NCI-H2081 treated with DMSO at 0.1 percent for 48 hours (cell line): ENCODE measurements at places on chromosomes 5 and 9.

DNA sequence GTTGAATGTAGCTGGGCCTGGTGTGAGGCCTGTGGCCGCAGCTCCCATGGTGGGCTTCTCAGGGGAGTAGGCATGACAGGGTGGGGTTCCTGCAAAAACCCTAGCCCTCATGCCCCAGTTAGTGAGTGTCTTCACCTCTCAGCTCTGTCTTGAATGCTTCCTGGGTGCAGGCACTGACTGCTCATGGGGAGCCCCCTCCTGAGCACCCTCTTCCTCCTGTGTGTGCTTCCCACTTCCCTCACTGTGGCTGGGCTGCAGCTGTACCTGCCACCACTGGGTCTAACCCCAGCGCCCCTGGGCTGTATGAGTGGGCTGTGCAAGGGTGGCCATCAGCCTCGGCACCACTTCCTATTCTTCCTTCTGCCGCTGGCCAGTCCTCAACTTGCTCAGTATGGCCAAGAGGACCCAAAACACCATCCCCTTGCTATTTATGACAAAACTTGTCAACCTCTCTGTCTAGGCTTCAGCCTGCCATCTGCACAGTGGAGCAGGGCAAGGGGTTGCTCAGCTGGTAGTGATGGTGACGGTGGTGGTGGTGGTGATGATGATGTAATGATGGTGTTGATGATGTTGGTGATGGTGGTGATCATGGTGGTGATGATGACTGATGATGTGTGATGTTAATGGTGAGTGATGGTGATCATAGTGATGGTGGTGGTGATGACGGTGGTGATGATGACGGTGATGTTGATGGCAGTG is 67.5 kb downstream of the RXRA start:
- no peak for DNase-seq

GRCh38 chr5:108115673-108116072 is 266.2 kb downstream of the FBXL17 start:
- DNase-seq = no peak

- DNase-seq = no peak
These were observed 302.4 kb downstream of the ATPSCKMT start for GRCh38 chr5:9947225-9947714.

- no peak for DNase-seq
These were observed 93.5 kb downstream of the SYK start for GRCh38 chr9:90894986-90895687.

- DNase-seq = no peak
These were observed 21.0 kb upstream of the SCGB3A2 start for GRCh38 chr5:147857302-147858129.

- DNase-seq = no peak
These were observed 21.7 kb upstream of the NSD1 start for GRCh38 chr5:177111720-177112394.

GRCh38 chr9:4667681-4668080 is 1.4 kb upstream of the SPATA6L start:
- DNase-seq = no peak

- DNase-seq = no peak
These were observed 41.7 kb downstream of the UNC13B start for GRCh38 chr9:35203528-35203927.

DNA sequence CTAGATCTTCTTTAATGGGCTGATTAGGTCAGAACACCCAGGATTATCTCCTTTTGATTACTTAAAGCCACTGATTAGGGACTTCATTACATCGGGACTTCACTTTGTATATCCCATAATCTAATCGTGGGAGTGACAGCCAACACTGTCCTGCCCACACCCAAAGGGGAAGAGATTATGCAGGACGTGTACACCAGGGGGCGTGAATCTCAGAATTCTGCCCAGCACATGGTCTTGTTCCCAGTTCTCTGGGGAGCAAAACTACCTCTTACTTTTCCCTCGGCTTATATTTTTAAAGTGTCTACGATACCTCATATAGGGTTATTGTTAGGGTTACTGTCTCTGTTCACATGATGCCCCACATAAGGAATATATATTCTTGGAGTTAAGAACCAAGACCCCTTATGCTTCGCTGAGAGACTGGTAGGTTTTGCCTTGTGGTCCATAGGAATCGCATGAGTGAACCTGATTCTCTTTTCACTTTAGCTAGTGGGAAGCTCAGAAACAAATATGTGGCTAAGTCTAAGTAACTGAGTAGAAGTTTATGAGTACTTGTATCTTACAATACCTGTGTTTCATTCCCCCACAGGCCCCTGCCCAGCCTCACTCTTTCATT is 192.7 kb downstream of the GNA14 start:
- DNase-seq = no peak

DNA sequence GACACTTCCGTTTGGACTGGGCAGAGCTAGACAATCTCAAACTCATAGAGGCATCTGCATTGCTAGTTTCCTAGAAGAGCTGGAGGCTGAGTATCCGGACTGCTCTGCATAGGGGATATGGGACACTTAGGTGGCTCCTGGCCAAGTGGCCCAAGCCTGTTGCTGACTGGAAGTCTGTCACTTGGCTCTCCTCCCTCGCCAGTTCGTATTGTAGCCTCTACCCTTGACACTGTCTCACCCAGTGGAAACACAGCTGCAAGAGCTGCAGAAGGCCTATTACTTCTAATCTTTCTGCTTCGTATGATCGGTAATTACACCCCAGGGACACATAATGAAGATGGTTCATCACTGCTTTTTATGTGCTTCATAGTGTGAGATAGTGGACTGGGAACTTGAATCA is 34.7 kb downstream of the ITGA1 start:
- DNase-seq = no peak

DNA sequence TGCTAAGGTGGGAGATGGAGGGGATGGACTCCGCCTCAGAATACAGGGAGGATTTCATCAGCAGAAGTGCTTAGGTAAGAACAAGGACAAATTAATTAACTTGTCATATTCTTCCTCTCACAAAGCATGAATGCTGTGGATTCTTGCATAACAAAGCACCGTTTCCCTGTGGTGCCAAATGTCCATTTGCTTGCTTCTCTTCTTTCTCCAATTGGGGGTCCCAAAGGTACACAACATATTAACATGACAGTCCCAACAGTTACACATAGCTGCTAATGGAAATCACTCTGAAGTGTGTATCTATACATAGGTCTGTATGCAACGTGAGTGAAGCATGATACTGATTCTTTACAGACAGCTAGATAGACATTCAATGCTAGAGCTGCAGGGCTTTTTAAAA is 146.7 kb upstream of the EFNA5 start:
- DNase-seq = no peak

- no peak for DNase-seq
These were observed 200.2 kb downstream of the SEMA6A start for GRCh38 chr5:116374434-116374852.

GRCh38 chr9:34443976-34444375 is 14.4 kb downstream of the FAM219A start:
- no peak for DNase-seq

GRCh38 chr5:124698770-124699169 is 47.7 kb downstream of the ZNF608 start:
- no peak for DNase-seq

DNA sequence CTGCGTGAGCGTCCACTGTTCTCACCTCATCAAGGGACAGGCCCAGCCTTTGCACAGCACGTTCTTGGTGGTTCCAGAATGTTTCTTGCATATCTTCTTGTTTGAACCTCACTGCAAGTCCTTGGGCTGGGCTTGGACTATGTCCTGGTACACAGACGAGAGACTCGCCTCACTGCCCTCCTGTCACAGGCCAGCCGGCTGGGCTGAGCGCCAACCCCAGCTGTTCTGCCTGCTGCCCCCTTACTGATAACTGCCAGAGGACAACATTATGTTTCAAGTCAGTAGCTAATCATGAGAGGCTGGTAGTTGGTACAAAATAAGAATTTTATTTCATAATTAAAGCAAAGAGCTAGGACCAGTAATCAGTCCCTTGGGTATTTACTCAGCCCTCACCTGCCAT is 52.8 kb upstream of the LRRTM2 start:
- DNase-seq = no peak

DNA sequence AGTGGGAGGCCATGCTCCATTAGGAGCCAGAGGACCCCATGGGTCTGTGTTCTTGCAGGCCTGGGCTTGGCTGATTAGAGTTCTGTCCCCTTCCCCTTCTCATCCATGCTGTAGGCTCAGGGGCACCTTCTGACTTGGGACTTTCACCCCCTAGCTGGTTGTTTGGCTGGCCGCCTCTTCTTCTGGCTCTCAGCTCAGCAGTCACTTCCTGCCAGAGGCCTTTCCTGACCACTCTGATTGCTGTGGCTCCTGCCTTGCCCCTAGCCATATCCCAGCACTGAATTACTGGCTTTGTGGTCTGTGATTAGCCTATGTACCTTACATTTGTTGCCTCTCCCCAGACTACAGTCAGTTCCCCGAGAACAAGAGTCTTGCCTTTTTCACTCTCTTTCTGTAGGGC is 14.6 kb downstream of the ENTREP1 start:
- no peak for DNase-seq

DNA sequence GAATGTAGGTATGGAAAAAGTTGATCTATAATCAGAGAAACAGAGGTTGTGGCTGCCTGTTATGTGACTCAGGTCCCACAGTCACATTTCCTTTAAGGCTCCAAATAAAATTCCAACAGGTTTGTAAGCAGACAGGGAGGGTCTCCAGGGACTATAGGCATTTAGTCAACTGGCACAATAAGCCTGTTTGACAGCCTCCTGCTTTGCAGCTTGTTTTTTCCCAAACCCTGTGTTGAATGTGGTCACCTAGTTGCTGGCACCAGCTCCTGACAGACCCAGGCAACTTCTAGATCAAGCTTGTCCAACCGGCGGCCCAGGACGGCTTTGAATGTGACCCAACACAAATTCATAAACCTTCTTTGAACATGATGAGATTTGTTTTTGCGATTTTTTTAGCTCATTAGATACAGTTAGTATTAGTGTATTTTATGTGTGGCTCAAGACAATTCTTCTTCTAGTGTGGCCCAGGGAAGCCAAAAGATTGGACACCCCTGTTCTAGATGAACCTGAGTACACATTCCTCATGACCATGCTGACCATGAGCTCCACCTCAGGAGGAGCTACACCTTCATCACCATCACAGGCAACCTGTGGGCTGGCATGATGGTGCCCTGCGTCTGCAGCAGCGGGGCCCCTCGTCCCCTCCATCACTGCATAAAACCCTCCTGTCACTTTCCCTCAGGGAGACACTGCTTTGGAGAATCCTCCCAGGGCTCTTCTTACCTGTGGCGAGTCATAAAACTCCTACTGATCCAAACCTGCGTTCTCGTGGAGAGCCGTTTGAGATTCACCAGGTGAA is 15.7 kb upstream of the GRHPR start:
- DNase-seq = no peak

- no peak for DNase-seq
These were observed 624.2 kb upstream of the GRIN3A start for GRCh38 chr9:102362470-102363132.

GRCh38 chr5:123285122-123286023 is 137.8 kb downstream of the CEP120 start:
- no peak for DNase-seq

GRCh38 chr9:122377241-122378164 is 6.7 kb downstream of the PTGS1 start:
- no peak for DNase-seq

DNA sequence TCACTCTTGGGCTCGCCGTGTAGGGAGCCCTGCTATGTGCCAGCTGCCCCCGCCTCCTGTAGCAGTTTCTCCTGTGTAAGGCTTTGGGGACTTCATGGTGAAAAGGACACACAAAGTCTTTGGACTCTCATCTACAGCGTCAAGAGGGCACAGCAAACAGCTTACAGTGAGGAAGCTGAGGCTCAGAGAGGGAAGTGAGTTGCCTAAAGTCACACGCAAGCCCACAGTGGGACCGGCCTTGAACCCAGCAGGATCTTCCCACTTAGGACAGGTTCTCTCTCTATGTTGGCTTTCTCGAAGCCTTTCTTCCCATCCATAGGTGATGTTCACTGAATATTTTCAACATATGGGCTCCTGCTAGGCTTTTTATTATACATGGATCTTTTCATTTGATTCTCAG is 9.8 kb upstream of the PRRX2 start:
- DNase-seq = no peak

- DNase-seq = no peak
These were observed 1070.3 kb upstream of the CDH18 start for GRCh38 chr5:21058289-21058688.

DNA sequence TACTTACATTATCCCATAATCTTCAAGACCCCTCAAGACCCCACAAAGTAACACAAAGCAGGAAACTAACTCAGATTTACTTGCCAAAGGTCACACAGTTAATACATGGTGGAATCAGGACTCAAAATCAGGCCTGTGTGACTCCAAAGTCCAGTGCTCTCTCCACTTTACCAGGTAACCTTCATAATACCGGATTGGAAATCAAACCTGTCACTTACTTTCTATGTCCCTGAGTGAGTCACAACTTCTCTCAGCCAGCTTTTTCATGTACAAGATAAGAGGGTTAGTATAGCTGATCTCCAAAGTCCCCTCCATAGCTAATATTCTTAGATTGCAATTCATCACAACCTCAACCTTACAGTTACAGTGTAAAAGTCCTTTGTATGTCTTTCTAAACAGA is 17.1 kb downstream of the STRBP start:
- DNase-seq = no peak

- DNase-seq = no peak
These were observed 5.9 kb downstream of the AK1 start for GRCh38 chr9:127871531-127871930.

DNA sequence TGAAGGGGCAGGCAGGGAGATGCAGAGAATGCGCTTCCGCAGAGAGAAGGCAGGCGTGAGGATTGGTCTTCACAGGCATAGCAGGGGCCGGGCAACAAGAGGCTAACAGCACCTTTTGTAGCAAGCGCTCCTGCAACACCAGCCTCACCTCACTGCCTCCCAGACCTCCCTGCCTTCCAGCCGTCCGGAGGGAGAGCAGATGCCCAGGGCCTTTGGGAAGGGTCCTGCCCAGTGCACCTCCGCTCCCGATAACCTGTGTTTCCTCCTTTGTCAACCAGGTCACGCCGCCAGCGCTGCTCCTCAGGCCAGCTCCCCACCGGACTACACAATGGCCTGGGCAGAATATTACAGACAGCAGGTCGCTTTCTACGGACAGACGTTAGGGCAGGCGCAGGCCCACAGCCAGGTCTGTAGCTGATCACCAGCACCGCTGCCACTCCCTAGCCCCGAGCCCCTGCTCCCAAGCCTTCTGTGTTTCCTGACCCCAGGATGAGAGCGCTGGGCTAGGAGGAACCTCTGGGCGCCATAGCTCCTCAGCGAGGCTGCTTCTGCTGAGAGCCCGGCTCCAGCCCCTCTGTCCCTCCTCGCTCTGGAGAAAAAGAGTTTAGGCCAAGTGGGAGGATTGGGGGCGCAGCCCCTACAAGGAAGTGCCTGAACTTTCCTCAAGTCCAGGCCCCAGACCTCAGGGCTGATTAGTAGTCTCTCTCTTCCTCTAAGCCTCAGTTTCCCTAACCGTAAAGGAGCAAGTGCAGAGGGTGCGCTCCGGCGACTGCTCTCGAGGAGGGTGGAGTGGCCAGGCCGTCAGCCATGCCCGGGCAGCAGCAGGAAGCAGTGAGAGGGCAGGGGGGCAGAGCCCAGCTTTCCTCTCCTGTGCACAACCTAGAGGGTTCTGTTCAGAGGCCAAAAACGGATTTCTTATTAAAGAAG is 28.4 kb upstream of the PRDM12 start:
- no peak for DNase-seq
